Kasumi-1 (cell line): ENCODE measurements at places on chromosomes 5 and 9.
A peak's percentile ranks its signal among the peaks of the same experiment; 100 is the strongest.

DNA sequence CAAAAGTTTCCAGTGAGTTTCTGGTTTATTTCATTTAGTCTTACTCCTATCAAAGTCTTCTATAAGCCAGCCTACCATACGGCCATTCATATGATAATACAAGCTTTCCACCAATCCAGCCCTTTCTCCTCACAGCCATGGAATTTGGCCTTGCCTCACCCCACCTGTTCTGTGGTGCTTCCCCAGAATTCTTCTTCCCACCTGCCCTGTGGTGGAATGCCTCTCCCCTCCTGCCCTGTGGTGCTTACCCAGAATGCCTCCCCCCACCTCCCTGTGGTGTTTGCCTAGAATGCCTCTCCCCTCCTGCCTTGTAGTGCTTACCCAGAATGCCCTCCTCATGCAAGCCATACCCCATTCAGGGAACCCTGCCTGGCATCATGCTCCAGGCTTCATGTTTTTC is 90.3 kb upstream of the APC start:
- no peak for DNase-seq

DNA sequence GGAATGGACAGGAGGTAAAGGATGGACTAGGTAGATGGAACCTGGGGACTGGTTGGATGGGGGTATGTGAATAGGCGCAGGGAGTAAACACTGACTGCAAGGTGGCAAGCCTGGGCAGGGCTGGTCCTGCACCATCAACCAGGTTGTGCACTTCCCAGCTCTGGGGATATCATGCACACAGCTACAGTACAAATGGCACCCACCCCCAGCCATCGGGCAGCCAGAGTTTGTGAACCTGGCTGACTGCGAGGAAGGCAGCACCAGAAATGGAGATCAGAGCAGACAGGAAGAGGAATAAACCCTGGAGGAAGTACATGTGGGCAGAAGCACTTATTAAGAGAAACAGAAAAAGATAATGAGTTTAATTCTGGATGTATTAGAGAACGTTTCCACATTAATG is 229.1 kb downstream of the ESM1 start:
- peak; percentile 34 for DNase-seq

DNA sequence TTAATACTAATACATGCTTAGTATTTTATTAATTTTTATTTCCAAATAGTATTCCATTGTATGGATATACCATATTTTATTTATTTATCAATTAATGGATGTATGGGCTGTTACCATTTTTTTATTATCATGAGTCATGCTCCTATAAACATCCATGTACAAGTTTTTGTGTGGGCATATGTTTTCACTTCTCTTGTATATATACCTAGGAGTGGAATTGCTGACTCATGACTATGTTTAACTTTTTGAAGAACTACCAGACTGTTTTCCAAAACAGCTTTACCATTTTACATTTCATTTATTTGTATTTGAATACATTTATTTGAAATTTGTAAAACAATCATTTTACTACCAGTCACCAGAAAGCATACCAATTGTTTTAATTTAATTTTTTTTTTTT is 14.1 kb upstream of the LRRC19 start:
- no peak for DNase-seq

- DNase-seq: no peak
These were observed 48.3 kb downstream of the FAM78A start for GRCh38 chr9:131227959-131228460.

DNA sequence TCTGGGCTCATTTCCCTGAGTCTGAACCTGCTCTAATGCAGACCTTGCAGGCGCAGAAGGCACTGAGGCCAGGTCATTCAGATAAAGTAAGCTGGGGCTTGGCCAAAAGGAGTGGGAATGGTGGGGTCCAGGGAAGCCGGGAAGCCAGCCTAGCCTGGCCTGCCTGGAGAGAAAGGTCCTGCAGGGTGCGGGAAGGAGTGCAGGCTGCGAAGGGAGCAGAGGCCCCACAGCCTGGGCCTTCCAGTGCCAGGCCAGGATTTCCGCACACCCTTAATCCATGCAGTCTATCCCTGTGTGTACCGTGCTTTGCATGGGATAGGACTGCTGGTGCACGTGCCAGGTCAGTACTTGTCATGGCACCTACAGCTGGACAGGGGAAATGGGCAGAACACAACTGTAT is 3.6 kb upstream of the STING1 start:
- DNase-seq: no peak

GRCh38 chr5:155147222-155147621 is 133.7 kb downstream of the KIF4B start:
- DNase-seq: peak; percentile 23

DNA sequence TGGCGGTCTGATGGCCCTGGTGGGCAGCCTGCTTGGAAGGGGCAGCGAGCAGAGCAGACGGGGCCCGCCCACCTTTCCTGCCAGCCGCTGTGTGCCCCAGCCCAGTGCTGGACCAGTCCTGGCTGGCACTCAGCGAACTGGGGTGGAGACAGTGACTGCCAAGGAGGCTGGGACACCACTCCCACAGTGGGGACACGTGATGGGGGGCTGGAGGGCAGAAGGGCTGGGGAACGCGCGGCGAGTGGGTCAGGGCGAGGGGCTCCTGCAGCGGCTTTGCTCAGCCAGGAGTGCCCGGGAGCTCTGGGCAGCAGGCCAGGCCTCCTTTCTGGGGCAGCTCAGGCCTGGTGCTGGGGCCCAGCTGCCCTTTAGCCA is 19.5 kb downstream of the NCS1 start:
- DNase-seq: no peak

GRCh38 chr5:80916676-80917075 is 43.5 kb upstream of the RASGRF2 start:
- no peak for DNase-seq

GRCh38 chr5:31397926-31398557 is 133.9 kb downstream of the DROSHA start:
- DNase-seq: no peak

DNA sequence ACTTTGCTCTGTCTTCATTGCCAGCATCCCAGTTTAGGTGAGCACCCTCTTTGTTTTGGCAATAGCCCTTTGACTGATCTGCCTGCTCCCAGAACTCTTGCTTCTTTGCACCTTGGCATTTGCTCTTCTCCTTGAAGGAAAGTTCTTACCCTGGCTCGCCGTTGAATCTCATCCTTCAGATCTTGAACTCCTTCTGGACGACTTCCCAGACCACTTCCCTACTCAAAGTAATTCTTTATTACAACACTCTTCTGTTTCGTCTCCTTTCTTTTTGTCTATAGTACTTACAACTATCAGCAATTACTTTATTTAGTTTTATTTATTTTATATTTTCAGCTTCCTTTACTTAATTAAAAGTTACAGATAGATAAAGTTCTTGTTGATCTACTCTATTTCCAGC is 1510.1 kb downstream of the MAT2B start:
- DNase-seq: no peak

DNA sequence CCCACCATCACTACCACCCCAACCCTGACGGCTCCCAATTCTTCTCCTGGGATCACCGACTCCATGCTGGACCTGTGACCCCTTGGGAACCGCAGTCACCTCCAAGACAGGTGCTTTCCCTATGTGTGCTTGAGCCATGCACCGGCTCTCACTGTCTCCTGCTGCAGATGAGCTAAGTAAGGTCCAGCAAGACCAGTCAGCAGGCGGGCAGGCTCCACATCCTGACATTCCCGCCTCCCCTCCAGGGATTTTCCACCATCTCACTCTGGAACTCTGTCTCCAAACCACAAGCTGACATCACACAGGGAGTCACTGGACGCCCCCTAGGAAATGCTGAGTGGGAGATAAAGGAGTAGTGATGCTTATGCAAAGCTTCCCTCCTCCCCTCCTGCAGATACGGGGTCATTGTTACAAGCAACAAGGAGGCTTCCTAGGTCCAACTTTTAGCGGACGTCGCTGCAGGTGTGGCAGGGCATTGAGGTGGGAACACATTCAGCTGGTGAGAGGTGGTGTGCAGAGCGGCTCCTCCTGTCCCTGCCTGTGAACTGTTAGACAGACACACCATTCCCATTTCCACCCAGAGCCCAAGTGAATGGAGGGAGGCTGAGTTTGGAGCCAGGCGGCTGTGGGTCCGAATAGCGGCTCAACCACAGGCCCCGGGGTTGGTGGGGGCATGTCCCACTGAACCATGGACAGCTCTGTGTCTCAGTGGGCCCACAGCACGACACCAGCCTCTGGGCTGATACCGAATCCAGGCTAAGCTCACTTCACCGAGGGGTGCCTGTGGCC is 129.2 kb upstream of the PHYKPL start:
- DNase-seq: no peak

DNA sequence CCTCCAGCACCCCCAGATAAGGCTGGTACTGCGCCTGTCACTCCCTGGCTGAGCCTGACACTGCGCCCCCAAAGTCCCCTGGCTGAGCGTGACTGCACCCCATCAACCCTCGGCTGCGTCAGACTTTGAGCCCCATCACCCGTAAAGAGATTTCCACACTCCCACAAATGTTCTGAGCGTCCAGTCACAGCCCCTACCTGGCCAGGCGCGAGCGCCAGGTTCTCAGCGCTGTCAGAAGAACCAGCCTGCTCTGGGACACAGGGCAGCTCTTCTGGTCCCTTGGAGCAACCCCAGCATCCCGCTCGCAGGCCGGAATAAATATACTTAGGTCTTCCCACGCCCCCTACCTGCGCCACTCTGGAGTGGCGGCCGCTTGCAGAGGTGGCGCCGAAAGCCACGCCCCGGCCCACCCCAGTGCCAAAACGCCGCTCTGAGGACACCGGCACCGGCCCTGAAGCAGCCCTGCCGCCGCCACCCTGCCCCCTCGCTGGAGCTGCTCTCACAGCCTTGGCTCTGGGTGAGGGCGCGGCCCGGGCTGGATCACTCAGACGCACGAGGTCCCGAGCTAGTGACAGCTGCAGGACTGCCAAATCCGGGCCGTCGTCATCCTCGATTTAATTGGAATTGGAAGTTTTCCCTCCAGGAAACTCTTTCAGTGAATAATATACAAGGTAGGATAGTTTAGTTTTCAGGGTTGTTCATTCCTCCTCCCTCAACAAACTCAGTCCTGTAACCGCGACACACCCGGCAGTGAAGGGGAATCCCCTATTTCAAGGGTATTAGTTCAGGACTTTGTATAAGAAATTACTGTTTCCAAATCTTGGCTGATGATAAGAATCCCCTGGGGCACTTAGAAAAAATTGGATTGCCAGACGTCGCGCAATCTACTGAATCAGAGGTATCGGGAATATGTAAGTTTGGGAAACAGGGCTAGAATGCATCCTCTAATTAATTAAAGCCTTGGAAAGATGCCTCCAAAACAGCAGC is 1.2 kb upstream of the CEMIP2 start:
- DNase-seq: no peak

DNA sequence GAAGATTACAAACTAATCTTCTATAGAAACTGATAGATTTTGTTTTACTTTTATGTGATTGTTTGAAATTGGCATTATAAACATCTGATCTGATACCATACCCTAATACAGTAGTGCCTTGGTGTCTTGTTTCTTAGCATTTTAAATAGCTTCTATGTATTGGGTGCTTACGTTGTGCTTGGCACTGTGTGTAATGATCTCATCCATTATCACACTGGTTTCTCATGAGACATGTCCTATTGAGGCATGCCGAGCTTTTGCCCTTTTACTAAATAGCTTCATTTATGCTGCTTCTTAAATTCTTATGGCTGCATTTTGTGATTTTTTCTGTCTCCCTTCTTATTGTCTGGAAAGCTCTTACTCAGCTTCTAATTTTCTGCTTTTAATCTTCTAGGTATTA is 48.2 kb upstream of the TLR4 start:
- no peak for DNase-seq

- DNase-seq: no peak
These were observed 131.1 kb downstream of the FER start for GRCh38 chr5:108878756-108879155.

DNA sequence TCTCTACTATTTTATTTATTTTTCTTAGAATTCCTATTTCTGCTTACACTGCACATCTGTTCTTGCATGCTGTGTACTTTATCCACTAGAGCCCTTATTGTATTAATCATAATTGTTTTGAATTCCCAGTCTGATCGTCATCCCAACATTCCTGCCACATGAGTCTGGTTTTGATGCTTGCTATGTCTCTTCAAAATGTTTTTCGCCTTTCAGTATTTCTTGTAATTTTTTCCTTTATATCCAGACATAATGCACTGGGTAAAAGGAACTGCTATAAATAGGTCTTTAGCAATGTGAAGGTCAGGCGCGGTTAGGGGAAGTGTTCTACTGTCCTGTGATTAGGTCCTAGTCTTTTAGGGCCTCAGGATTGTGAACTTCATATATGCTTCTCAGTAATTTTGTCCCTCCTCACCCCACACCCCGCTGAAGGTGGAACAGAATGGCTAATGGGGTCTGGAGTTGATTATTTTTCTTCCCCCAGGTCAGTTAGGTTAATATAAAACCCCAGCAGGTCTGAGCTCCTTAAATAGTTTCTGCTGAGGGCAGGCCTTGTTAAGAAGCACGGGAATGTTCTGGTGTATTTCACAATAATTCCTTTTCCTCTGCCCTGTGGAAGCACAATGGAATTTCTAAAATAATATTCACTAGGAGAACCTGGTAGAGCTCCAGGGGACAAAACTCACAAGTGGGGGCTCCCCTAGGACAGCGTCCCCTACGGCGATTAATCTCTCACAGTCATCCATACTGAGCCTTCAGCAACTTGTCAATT is 146.6 kb upstream of the TUT7 start:
- DNase-seq: no peak

DNA sequence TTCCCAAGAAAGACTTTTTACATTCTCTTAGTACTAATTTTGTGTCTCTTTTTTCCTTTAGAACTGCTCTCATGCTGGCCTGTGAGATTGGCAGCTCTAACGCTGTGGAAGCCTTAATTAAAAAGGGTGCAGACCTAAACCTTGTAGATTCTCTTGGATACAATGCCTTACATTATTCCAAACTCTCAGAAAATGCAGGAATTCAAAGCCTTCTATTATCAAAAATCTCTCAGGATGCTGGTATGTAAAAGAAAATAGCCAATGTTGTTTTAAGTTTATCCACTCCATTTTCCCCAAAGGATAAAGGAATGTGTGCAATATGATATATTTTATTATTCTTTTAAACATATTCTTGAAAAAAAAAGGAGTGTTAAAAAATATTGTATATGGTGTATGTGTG is 27.3 kb upstream of the TTC23L start:
- DNase-seq: no peak

DNA sequence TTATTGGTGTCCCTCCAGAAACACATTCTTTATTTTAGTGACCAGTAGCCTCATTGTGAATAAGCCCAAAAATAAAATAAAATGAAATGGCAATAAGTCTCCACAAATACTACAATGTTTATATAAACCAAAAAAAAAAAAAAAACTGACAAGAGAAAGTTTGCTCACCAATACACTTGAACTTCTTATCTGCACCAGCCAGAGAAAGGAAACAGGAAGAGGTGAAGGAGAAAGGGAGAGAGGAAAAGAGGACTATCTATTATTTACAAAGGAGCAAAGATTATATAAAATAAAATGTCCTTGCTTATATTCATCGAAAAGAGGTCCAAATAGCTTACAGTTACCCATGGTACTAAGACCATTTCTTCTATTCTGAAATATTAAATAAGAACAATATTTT is 176.4 kb upstream of the CCNG1 start:
- no peak for DNase-seq

- no peak for DNase-seq
These were observed 27.9 kb upstream of the GLDC start for GRCh38 chr9:6673326-6674025.
